Skeletal muscle cell (primary cell): ENCODE measurements at places on chromosomes 4 and X.

DNA sequence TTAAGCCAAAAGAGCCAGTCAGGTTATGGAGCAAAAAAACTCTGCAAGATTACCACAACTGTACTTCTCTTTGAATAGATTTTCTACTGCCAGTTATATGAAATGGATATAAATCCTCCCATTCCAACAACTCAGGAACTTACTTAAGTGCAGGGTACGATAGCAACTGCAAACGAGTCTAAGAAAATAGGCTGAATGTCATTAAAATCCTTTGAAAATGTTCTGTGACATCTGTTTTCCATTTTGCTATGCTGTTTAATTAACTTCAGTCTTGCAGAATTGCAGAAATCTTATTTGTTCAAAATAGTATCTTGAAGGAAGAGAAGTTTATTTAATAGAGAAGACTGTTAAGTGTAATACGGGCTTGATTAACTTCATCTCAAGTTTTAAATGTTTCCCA, 243.8 kb downstream of the PALLD start:
- no peak for DNase-seq

- DNase-seq = no peak
These were observed 3.5 kb upstream of the EDNRA start for GRCh38 chr4:147477439-147477838.

DNA sequence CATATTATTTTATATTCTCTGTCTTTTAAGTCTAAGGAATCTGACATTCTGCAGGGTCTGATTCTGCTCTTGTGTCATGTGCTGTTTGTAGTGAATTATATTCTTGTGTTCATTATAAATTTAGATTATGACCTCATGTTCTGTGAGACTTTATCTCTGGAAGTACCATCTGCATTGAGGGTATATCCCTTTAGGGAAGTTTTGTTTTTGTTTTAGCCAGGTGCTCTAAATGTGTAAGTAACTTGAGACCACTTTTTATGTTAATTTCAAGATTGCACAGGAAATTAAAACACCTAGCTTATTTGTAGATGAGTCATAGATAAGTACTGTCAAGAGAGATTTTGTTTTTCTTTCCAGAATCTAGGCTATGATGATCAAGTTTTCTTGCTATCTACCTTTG, 35.0 kb upstream of the DKK2 start:
- DNase-seq = no peak

DNA sequence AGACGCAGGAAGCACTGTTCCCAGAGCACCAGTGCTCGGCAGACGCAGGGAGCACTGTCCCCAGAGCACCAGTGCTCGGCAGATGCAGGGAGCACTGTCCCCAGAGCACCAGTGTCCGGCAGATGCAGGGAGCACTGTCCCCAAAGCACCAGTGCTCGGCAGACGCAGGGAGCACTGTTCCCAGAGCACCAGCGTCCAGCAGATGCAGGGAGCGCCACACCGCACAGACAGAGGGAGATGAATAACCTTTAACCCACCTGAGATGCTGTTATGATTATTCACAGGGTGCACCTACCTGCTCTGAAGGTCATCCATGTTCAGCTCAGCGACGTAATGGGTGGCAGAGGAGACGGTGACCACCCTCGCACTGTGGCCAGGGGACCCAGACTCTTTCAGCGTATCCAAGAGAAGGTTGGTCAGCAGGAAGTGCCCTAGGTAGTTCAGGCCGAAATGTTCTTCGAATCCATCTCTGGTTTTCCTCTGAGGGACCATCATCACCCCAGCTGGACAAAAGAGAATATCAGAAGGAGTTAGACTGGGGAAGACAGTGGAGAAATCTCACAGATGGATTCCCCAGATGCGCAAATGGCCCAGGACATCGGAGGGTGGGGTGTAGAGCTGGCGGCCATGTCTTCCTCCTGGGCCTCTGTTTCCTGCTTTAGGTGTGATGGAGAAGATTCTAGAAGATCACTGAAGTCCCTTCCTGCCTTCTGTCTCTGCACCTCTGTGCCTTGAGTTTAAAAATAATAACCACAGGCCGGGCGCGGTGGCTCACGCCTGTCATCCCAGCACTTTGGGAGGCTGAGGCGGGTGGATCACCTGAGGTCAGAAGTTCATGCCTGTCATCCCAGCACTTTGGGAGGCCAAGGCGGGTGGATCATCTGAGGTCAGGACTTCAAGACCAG, 234.1 kb downstream of the DHRSX start:
- DNase-seq = no peak

GRCh38 chrX:45952030-45952429, 593.2 kb downstream of the ZNF674 start:
- DNase-seq = no peak

GRCh38 chr4:14168919-14169318, 541.4 kb upstream of the BOD1L1 start:
- DNase-seq = peak; percentile 82

DNA sequence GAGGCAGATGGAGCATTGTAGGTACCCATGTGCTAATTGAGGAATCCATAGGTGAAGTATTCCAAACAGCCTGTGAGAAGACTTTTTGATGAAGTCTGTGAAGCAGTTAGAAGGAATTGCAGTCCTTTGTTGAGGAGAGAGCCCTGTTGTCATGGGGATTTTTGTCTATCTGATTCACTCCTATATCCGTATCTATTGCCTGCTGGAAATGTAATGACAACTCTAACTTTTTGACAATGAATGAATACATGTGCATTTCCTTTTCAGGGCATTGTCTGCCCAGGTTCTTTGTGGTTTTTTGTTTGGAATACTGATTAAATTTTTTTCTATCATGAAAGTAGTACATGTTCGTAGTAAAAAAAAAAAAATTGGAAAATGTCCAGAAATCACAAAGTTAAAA, 31.1 kb downstream of the STK32B start:
- no peak for DNase-seq

DNA sequence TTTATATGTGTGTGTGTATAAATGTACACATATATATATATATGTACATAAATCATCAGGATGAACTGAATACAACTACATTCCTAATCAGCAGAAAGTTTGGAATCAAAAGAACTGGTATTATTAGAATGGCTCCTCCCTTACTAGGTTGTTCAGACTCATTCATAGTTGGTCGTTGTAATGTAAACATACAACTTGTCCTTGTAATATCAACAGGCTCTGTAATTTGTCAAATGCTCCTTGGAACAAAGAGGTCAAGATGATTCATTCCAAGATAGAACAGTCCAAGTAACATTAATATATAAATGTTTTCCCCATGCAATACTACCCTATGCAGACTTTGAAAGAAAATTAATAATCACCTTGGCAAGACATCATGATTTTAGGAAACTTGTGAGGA, 351.4 kb upstream of the SMIM31 start:
- DNase-seq = no peak

DNA sequence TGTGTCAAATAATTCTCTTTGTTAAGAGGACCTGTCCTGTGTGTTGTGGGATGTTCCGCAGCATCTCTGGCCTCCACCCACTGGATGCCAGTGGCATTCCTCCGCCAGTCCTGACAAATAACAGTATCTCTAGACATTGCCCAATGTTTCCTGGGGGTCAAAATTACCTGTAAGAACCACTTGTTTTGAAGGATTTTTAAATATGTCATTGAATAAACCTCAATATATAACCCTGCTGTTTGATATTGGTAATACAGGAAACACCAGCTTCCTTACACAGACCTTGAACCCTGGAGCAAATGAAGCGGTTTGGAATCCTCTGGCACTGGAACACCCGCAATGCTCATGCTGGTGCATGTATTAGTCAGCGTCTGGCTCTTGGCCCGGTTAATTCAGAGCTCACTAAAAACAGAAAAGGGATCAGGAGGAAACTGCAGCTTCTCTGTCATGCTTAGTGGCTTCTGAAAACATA, 101.3 kb downstream of the TBL1X start:
- DNase-seq = peak; percentile 56

GRCh38 chr4:704198-704891, 1.3 kb upstream of the PCGF3 start:
- no peak for DNase-seq

DNA sequence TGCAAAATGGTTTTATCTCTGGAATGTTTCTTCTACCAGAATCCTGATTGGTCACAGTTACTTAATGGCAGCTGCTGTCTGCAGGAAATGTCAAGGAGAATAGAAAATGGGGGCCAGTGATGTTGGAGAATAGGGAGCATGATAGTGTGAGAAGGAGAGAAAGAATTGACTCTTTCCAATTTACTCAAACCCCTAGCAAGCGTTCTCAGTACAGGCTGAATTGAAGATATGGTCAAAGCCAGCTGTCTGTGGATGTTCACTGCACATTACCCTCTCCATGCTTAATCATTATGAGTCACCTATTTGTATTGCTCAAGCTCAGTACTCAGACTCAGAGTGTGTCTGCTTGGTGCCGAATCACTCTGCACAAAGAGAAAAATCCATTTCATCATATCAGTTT, 57.8 kb upstream of the FAM47B start:
- peak; percentile 73 for DNase-seq

DNA sequence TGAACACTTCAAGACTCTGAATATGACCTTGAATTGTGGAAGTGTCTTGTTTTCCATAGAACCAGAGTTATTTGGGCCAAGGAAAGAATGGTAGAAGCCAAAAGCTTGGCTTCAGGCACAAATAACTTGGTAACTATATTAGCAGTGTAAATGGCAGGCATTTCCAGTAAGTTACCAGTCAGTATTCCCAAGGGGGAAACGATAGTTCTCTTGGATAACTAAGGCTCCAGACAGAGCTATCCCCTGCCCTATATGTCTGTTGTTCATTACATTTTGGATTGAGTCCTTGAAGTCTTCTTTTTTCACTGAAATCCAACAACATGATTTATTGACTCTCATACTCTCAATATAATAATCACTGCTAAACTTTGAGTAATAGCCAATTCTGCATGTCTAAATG, 364.1 kb downstream of the MAGEB5 start:
- no peak for DNase-seq

- DNase-seq = no peak
These were observed 38.2 kb upstream of the UXT start for GRCh38 chrX:47697181-47697580.

GRCh38 chrX:134544513-134545151, 84.7 kb downstream of the HPRT1 start:
- DNase-seq = no peak

DNA sequence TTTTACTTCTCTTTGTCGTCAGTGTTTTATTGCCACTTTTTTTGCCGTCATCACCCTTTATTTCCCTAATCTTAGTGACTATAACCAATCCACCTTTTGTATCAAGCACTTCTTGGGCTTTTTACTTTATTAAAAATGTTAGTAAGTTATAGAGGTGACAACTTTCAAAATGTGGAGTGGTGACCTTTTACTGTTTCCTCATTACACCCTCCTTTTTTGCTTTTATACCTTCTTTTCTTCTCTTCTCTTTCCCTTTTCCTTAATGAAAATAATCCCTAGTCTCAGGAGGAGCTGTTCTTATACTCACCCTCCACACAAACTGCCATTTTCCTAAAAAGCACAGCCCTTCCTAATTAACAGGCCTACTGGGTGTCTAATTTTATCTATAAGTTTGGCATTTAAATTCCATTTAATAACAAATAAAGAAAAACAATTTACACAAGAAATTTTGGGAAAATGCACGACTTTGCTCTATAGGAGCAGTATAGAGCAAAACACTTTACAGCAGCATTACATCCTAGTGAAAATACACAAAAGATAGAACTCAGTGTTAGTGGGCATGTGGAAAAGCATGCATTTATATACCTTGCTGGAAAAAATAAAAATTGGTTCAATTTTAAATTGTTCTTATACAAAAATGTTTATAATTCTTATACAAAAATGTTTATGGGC, 27.3 kb downstream of the BBS12 start:
- no peak for DNase-seq

DNA sequence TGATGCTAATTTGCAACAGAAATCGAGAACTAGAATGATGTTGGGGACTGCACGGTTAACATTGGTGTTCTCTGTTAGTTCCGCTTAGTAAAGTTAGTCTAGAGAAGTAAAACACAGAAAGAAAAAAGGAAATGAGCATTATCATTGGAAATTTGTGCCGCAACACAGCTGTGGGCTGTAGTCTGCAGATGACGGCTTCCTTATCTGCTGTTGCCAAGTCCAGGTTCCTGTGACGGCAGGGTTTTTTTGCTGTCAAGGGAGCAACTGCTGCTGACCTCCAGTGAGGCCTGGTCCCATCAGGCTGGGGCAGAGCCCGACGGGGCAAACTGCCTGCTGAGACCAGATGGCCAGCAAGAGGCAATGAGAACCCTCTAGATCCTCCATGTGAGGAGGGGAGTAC, 38.9 kb upstream of the PHEX start:
- no peak for DNase-seq
